ENCODE measurements at places on chromosomes 7 and 10.

- peak; percentile 86 for DNase-seq
These were observed 94.0 kb upstream of the ZMIZ1 start for GRCh38 chr10:78974617-78975317.

DNA sequence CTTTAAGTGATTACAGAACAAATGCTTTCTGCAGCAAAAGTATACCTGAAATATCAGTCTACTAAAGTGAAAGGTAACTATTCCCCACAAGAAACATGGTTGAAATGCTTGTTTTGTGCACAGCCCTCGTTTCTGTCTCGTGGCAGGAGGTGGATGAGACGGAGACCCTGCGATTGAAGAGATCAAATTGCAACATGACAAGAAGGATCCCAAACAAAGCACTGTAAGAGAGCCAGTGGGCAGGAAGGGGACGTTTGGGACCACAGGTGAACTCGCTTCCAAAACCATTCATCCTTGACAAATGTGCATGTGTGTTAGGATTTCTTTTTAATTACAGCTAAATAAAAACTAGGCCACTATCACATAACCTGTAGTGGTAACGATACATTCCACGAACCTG is 192.6 kb downstream of the CCSER2 start:
- DNase-seq, result no peak

DNA sequence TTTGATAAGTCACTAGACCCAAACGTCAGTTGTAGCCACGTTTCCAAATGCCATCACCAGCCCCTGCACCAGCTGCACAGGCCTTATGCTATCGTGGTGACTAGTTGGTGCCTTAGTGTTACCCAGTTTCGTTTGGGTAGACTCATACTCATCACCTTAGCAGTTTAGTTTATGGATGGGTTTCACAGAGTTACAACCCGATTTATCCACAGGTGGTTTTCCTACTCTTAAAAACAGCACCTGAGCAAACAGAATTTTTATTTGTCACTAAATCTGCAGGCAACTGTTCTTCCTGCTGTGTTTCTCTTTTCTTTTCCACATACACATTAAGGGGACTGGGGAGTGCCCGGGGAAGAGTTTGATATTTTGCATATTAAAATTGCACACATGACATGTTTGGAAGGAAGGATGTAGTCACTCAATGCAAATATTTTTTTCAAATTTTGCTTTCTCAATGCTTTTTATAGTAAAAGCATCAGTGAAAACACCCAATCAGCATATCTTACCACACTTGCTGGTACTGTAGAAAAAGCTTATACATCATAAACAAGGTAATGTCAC is 41.6 kb downstream of the PDSS1 start:
- no peak for DNase-seq

DNA sequence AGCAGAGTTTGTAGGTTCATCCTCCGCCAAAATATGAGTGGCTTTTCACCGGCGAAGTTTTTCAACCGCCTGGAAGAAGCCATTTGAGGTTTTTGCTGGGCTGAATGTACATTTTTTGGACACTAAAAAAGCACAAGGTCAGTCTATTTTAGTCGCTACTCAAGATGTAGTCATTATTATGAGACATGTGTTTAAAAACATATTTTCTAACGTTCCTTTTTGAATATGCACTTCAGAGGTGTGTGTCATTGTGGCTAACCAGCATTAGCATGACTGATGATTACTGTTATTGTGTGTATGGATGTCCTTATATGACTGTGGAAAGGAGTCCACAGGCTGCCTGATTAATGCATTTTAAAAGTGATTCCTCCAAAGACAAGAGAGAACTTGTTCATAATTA is 605.4 kb downstream of the INHBA start:
- no peak for DNase-seq

DNA sequence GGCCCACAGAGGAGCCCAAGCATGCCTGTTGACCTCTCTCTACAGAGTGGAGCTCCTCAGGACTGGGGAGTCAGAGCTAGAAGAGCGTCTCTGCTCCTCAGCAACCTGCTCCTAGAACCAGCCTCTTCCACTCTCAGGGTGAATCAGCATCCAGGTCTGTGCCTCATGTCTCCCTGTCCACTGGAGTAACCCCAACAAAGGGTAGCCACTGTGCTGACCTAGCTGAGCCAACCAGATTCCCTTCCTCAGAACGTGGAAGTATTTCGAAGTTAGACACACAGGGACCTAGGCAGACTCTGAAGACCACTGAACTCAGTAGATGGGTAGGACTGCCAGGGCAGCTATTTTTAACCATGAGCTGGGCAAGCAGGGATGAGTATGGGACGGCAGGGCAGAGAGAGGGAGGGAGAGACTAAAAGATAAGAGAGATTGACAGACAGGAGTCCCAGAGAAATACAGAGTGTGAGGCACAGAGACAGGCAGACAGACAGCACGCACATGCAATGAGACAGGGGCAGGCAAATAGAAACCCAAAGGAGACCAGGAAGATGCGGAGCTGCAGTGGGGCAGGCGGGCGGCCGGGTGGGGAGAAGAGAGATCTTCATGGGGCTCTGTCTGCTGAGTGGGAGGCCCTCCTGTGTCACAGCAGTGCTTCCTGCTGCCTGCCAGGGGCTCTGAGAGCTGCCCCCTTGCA is 56.7 kb downstream of the OSBPL3 start:
- DNase-seq, result no peak

DNA sequence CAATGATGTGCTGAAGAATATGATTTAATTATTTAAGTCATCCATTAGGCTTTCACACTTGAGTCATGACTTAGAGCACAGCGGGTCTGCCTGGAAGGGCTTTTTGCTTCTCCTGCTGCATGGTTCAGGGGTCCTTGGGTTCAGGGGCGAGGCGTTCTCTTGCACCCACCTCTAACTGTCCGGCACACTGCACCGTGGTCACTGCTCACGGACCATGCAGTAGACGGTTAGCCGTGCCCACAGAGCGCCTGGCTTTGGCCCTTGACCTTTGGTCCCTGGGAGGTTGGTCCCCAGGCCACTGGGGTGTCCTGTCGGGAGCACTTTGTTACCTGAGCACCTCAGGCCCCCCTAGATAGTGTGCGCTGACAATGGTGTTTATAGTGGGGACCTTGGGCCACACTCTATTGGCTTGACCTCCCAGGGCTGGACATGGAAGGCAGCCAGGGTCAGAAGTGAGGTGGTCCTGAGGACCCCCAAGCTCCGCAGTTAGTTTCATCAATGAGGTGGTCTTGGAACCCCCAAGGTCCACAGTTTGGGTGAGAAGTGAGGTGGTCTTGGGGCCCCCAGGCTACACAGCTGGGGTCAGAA is 110.6 kb downstream of the ACTR3B start:
- DNase-seq, result no peak

GRCh38 chr10:89973326-89973725 is 271.9 kb downstream of the KIF20B start:
- no peak for DNase-seq

DNA sequence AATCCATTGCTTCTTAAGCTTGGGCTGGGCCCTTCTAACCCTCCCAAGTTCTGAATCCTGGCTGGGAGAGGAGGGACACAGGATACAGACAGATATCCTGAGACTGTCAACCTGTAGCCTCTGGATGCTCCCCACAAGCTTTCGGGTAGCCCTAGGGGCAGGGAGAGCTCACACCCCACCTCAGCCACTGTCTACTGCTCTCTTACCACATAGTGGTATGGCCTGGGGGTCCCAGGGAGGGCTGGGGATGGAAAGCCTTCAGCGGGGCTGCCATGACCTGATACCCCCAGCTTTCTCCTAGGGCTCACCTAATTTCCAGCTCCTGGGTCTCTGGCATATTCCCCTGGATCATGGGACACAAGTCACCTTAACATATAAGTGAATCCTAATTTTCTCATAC is 25.1 kb downstream of the CRHR2 start:
- DNase-seq, result no peak

GRCh38 chr7:43602256-43602655 is 19.3 kb downstream of the STK17A start:
- DNase-seq, result no peak

- DNase-seq, result no peak
These were observed 93.0 kb downstream of the HGF start for GRCh38 chr7:81676813-81677212.

DNA sequence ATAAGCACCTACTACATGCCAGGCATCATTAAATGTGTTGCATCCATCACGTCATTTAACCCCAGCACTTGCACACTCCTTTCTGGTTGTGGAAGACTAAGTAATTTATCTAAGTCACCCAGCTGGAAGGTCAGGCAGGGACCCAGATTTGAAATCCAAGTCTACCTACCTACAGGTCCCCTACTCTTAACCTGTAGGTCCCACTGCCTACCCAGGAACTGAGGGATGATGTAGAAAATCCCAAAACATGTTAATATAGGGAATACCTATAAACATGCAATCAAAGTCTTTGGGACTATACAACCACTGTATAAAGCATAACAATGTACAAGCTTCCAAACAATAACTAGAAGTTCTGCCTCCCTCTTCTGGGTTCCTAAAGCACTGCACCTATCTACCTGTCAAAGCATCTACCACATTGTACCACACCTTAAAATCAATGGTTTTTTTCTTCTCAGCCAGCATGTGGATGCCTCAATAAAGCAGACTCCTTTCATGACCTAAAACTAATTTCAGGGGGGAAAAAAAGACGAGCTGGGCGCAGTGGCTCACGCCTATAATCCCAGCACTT is 5.6 kb downstream of the IL6 start:
- DNase-seq, result no peak

GRCh38 chr7:142432377-142432776 is 174.5 kb upstream of the PRSS58 start:
- no peak for DNase-seq

DNA sequence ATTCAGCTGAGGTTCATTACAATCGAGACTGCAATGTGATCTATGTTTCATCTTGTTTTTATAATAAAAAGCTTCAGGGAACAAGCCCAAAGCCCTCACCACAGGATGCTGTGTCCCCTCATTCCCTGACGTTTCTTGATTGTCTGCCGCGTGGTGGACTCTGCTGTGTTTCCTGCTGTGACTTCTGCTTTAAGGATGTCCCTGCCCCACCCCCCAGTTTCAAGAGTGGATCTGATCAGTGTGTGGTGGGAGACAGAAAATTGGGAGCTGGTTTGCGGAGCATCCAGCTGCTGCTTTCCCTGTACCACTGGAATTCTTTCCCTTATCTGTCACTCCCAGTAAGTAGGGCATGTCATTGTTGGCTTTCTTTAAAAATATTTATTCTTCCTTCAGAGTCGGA is 86.2 kb downstream of the CREM start:
- DNase-seq, result no peak

- no peak for DNase-seq
These were observed 41.1 kb downstream of the GARS1 start for GRCh38 chr7:30635798-30636197.

DNA sequence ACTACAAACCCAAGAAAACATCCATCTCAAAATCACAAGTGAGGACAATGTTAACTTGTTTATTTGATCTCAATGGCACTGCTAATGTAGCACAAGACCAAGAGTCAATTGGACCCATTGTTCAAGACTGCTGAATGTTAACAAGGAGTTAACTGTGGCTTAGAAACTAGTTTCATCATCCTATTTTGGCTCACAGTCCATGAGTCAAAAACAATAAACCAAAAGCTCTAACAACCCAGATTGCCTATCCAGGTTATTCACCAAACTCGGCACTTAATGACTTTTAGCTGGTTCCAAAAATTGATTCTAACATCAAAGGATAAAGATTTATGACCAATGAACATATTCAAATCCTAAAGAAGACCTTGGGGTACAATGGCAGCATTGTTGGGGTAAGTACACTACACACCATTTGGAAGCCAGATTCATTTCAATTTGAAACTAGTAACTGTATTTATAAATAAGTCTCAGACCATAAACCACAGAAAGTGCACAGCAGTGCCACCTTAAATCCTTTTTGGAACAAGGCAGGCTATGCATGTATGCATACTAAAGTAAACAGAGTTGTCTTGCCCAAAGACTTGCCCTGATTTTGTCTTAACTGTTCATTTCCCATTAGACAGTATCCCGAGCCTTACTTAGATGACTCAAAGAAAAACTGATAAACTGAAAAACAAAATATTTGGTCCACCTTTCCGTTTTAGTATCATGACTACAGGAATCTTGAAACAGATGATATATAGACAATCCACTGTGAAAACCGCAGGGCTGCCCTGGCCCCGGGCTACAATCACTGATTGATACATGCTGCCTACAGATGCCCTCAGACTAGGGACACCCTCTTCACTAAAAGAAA is 84.5 kb downstream of the SRPK2 start:
- DNase-seq, result peak; percentile 8

DNA sequence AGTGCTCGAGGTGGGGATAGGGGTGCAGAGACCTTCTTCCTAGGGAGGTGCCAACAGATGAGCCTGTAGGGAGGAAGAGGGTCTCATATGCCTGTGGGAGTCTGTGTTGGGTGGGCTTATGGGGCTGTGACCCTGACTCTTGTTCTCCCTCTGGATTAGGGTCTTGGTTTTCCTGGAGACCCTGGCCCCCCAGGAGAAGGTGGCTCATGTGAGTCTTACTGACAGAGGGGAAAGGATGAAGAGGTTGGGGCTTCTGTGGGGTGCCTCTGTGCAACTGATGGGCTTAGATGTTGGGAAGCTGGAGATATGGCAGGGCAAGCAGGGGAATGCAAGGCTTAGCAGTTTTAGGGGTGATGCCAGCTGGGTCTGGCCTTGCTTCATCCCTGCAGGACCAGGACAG is 20.2 kb upstream of the VOPP1 start:
- no peak for DNase-seq

DNA sequence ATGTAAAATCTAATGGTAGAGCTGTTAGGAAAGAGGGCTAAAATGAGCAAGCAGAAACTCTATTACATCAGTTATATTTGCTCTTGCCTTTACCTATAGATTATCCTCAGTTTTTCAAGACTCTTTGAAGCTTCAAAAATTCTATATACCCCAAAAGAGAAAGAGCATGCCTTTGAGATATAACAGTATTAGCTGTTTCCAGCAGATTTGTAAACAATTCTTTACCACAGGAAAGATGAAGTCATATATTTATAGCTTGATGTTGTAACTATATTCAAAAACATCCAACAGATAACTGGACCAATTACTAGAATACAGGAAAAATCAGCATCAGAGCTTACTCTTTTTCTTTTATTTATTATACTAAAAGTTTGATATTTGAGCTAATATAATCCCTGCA is 416.2 kb upstream of the TPK1 start:
- DNase-seq, result no peak

GRCh38 chr7:150945853-150946420 is 32.2 kb downstream of the KCNH2 start:
- peak; percentile 63 for DNase-seq

DNA sequence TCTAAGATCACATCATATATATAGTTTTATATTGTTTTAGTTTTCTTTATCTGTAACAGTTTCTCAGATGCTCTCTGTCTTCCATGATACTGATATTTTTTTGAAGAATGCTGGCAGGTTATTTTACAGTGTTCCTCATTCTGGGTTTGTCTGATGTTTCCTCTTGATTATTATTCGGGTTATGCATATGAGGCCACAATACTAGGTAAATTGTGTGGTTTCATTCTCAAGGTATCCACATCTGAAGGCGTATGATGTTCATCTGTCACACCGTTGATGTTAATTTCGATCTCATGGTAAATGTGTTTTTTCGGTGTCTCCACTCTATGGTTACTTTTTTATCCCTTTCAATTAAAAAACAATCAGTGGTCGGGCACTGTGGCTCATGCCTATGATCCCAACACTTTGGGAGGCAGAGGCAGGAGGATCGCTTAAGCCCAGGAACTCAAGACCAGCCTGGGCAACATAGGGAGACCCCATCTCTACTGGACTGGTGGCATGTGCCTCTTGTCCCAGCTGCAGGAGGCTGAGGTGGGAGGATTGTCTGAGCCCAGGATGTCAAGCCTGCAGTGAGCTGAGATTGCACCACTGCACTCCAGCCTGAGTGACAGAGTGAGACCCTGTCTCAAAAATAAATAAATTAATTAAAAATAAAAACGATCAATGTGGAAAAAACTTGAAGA is 108.9 kb downstream of the TPST1 start:
- no peak for DNase-seq
